ENCODE measurements at places on chromosomes 1 and 21.

DNA sequence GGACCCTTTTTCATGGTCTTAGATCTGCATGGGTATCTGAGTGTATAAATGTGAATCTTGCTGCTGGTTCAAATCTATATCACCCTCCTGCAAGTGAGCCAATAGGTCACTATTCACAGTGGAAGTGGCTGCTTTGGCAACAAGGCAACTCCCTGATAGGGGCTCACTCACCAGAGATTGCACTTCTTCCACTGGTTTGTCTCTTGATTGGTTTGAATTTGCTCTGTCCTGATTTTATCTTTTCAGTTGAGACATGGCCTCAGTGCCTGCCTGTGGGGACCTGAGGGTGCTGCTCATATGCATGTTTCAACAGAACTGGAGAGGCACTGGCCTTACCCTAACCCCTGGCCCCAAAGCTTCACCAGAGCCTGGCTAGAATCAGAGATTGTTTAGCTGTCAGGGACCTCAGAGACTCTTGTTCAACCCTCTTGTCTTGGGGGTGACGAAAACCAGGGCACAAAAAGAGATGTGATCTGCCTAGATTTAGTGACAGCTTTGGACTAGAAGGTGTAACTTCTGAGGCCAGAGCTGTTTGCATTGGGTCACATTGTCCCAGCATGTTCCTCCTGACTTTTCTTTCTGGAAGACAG, 16.9 kb downstream of the AVPR1B start:
- no peak for DNase-seq

DNA sequence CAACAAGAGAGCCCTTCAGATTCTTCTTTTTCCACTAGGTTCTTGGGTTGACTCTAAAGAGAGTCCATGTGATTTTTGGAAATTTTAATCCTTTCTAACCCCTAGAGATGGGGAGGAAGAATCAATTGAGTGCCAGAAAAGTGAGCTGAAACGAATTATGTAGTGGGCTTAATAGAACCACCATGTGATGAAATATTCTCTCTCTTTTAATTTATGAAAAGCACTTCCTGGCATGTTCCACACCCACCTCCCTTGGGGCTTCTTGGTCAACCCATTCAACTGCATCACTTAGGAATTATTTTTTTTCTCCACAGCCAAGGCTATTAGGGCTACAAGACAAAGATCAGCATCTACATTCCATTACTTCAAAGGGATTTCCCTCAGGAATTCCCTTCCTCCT, 79.6 kb downstream of the ZC3H11B start:
- DNase-seq: no peak

DNA sequence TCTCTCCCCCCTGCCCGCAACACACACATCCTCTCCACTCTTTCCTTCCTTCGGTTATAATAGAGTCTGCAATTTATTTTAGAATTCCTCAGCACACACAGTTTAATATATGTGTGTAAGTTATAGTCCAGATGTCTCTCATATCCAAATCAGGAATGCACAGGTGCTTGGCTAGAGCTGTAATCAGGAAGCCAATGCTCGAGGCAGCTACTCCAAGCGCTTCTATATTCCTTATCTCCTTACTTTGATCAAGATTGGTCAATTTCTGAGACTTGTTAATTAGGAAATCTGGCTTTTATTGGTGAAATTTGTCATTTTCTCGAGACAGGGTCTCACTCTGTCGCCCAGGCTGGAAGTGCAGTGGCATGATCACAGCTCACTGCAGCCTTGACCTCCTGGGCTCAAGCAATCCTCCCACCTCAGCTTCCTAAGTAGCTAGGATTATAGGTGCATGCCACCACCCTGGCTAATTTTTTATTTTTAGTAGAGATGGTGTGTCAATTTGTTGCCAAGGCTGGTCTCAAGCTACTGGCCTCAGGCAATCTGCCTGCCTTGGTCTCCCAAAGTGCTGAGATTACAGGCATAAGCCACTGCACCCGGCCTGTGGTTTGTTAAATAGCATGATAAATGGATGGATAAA, 27.7 kb downstream of the RPL5 start:
- no peak for DNase-seq

- no peak for DNase-seq
Observed at GRCh38 chr1:230768903-230769570, 21.8 kb downstream of the CAPN9 start.

GRCh38 chr1:201490708-201491131, 16.2 kb downstream of the CSRP1 start:
- DNase-seq: no peak

DNA sequence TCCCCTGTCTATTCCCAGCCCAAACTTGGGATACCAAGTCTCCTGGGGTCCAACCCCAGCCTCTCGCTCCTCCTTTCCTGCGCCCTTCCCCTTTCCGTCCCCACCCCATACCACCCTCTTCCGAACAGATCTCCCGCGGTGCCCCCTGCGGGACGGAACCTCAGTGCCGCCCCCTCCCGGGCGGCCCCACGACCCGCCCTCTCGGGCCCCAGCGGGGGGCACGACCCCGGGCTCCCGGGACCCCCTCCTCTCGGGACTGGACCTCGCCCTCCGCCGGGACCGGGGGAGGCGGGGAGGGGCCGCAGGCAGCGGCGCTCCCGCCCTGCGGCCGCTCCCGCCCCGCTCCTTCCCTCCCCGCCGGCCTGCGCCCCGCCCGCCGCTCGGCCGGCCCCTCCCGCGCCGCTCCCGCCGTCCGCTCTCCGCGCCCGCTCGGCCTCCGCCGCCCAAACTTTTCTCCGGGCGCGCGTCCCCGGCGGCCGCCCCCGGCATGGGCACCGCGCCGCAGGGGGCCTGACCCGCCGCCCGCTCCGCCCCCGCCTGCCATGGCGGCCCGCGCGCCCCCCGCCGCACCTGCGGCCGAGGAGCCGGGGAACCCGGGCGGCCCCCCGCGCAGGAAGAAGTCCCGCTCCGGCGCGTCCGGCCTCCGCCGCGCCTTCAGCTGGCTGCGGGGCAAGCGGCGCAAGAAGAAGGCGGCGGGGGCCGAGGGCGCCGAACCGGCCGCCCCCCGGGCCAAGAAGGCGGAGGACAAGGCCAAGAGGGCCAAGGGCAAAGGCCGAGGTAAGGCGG, 39.0 kb upstream of the SYNC start:
- no peak for DNase-seq

DNA sequence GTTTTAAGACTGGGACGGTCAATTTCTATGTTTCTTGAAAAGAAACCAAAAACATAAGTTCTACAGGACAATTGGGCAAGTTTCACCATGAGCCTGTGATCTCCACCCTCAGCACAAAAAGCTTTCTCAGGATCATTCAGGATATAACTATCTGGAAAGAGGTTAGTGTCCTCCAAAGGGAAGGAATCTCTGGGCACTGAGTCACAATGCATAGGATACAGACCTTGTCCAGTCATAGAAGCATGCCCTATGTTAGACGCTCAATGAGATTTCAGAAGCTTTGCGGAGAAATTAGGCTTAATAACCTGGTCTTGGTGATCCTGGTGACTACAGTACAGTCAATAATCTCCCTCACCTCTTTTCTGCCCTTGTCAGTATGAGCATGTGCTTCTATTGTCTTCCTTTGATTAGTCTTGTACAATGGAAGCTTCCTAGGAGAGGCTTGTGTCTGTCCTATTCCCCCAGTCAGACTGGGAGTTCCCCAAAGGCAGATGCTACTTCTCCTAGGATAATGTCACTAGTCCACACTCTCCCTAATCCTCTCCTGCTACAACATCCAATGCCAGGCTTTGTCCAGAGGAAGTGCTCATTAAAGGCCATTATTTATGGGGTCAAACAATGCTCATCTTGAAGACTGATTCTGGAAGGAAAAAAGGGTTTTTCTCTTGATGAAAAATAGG, 97.4 kb downstream of the KCNH1 start:
- DNase-seq: no peak

DNA sequence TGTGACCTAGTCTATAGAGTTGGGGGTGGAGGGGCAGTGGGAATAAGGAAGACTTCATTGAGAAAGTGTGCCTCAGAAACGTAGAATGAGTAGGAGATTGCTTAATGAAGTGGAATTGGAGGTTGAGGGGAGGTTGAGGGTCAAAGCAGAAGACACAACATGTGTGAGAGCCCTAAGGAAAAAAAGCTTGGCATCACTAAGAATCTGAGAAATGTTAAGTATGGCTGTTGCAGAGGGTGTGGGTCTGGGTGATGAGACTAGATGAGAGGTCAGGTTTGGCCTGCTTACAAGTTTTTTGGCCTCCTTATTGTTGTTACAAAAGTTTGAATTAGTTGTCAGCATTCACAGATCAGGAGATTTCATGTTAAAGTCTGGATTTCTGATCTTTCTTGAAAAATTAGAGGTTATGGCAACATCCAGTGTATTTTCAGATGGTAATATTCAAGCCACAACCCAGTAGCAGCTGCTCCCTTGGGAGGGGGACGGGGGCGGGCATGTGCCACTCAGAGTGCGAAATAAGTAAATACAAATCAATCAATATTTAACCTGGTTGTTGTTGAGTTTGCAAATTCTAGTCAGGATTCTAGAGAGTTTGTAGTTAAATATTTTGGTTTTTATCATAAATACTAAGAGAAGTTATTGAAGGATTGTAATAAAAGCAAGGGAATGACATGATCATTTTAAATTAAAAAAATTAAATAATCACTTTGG, 4.3 kb downstream of the MAN1A2 start:
- no peak for DNase-seq

DNA sequence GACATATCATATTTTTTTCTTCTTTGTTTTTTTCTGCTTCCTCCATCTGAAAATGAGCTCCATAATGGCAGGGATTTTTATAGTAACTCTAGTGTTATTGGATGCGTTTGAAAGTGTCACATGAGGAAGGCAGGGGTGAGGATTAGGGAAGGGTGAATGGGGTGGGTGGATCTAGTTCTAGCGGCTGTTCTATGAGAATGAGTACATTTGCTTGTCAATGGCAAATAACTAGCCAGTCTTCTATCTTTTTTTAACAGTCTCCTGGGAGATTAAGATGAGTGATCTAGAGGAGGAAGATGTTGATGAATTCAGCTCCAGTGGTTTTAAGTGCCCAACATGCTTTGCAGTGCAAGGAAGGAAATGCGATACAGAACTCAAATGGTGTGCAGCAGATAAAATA, 5.8 kb downstream of the OR14I1 start:
- DNase-seq: no peak

DNA sequence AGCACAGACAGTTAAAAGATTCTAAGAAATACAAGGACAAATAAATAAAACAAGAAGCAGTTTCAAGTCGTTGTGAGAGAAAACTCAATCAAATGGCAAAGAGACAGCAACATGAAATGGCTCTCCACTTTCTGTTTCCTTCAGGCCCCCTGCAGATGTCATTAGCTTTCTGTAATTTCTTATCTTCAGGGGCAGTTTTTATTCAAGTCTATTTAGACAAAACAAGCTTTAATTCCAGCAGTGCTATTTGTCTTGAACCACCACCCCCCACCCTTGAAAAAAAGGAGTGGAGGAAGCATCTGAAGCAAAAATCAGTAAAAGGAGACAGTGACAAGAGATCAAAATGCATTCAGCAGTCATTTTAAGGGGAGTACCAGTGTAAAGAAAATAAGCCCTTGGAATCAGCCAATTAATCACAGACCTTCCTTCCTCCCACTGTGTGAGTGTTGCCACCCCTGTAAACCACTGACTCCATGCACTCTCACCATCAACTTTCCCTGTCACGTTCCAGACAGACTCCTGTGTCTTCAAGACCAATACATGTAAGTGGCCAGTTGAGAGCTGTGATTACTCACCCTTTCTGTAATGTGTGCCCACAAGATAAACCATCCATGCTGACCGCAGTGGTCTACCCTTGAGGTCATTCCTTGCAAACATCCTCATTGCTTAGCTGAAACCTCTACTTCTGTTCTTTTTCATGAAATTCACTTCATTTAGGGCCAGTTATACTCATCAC, 136.1 kb upstream of the HOOK1 start:
- no peak for DNase-seq

- DNase-seq: no peak
Observed at GRCh38 chr1:93814795-93815340, 64.1 kb downstream of the DNTTIP2 start.

GRCh38 chr21:33027401-33028286, 1.9 kb downstream of the OLIG2 start:
- DNase-seq: no peak

DNA sequence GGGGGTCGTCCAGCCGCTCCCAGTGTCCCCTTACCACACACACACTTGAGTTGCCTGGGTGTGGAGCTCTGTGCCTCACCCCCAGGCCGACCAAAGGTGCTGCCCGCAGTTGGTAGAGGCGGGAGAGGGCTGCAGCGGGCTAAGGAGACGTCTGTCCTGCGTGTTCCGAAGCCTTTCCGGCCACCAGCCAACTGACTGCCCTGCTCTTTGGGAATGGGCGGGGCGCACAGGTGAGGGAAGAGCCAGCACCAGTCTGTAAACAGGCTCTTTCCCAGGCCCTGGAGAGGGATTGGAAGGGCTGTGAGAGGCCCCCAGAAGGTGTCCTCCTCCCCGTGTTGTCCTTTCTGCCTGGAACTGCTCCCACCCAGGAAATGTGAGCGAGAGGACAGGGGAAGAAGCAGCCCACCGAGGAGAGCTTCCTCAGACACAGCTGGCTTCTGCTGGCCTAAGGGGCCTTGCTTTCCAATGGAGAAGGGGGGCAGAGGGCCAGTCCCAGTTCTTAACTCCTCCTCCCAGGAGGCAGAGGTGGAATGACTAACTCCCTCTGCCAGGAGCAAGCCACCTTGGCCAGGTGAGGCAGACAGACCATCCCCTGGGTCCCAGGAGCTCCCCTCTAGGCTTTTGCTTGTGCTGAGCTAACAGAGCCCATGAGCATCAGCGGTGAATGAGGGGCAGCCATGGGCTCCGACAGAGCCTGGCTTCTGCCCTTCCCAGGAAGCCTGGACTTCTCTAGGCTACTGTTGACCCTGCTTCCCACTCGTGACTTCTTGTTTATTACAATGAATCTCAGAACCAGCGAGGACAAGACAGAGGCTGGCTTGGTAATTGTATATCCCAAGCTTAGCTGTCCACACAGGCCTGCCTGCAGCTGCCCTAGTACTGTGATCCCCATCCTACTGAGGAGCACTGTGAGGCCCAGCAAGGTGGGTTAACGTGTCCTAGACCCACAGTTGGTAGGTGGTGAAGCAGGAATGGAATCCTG, 158.1 kb upstream of the COA6 start:
- no peak for DNase-seq

- no peak for DNase-seq
Observed at GRCh38 chr1:31144442-31144841, 78.9 kb upstream of the PUM1 start.

DNA sequence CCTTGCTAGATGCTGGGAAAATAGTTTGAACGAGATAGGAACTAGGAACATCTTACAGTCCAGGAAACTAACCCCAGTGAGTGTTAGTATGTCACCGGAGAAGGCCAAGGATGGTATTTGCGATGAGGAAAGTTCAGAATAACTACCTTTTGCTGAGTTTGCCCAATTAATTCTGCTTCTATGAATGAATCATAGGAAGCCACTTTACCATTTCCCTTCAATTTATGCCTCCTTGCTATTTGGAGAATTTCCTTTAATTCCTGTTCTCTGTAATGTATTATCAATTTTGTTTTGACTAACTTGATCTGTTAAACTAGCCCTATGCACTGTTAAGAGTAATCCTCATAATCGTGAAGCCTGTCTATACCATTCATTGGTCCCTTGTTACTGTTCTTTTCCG, 40.7 kb upstream of the HLX start:
- no peak for DNase-seq
